Left ventricle myocardium inferior (tissue), 1 donor: ENCODE measurements at places on chromosomes 7 and 10.

DNA sequence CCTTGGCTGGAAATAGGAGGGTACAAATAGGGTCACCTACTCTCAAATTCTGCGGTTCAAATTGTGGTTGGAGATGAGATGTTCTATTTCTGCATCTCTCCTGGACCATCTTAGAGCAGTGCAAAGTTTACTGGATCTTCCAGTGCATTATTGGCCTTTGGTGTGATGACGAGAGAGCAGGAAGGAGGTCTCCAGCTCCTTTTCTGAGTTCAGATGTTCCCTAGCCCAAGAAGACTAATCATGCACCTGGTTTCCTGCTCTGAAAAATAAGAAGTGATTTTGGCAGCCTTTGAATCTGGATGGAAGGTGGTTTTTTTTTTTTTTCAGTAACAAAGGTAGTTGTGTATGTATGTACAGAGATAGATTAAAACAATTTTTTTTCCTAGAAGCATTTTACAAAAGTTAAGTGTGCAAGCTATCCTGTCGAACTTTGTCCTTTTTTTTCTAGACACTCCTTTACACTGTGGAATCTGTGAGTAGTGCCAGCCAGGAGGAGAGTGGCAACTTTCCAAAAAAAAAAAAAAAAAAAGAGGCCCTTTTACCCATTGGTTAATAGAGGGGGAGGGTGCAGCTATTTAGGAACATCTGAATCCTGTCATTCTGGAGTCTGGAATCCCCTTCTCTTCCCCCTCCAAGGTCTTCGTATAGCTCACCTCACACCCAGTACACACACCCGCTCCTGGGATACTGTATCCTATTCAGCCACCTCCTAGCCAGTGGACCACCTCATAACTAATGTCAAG, 26.3 kb downstream of the PAPSS2 start:
- no peak for DNase-seq

- DNase-seq = no peak
Measured at GRCh38 chr7:64881461-64882287, 21.4 kb upstream of the ZNF273 start.

- DNase-seq = no peak
Measured at GRCh38 chr10:3056280-3057037, 10.9 kb upstream of the PFKP start.

GRCh38 chr10:57919864-57920263, 347.8 kb downstream of the IPMK start:
- DNase-seq = no peak

GRCh38 chr10:115422624-115423023, 329.5 kb downstream of the ATRNL1 start:
- no peak for DNase-seq

DNA sequence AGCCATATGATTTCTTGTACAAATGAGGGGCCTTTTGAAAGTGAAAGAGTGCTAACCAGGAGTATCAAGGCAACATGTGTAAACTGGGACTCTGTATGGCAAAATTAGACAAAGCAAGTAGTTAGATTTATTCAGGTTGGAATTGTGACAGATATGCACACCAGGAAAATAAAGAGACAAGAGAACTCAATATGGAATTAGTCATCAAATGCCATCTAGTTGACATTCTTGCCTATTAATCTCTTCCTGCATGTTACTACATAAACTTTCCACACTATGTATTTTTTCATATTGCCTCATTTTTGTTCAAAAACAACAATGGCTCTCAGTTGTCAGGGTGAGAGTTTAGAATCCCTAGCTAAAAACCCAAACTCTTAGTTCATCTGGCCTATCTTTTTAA, 799.0 kb downstream of the NRG3 start:
- no peak for DNase-seq

GRCh38 chr7:158454631-158455030, 133.0 kb downstream of the PTPRN2 start:
- no peak for DNase-seq

DNA sequence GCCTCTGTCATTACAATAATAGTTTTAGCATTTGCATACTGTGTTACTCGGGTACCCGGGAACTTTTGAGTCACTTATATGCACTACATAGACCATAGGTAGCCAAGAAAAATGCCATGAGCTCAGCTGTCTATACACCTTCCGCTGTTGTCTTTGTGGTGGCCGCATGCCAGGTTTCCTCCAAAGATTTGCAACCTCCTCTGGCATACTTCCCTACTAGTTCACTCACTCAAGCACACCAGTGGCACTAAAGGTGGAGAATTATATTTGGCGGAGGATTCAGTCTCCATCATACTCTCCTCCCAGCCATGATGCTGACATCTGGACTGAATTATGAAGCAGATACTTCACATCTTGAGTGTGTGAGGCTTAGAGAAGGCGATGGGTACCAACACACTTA, 35.6 kb upstream of the GRB10 start:
- no peak for DNase-seq

GRCh38 chr10:24930427-24930826, 22.0 kb downstream of the PRTFDC1 start:
- no peak for DNase-seq

DNA sequence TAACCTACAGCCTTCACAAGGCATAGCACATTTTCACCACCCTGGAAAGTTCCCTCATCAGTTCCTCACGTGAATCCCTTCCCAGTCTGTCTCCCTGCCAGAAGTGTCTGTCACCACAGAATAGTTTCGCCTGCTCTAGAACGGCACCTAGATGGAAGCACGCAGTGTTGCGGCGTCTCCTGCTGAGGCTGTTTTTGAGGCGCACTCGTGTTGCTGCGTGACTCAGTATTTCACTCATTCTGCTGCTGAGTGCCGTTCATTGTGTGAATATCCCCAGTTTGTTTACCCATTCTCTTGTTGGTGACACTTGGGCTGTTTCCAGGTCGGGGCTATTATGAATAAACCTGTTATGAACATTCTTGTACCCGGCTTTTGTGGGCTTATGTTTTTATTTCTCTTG, 12.8 kb downstream of the NOS3 start:
- no peak for DNase-seq

- DNase-seq = no peak
Measured at GRCh38 chr10:75011221-75011620, 100.2 kb upstream of the SAMD8 start.

DNA sequence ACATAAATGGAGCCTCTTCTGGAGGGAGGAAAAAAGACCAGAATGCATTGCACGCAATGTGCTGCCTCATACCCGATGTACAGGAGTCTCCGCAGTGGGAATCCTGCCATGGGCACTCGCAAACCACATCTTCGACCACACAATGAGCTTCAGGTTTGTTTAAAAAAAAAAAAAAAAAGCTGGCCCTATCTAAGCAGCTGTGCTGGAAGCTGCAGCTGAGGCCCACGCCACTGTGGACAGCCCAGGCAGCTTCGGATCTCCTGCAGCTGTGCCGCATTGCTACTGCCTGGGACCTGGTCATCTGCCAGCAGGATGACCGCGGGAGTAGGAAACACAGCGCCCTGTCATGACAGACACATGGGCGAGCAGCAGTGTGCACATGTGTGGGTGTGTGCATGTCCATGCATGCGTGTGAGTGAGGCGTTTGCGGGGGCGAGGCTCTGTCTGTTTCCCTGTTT, 26.0 kb downstream of the EN2 start:
- DNase-seq = peak; percentile 35

- no peak for DNase-seq
Measured at GRCh38 chr7:133065301-133065700, 16.6 kb downstream of the CHCHD3 start.

GRCh38 chr10:51911723-51912122, 212.3 kb upstream of the CSTF2T start:
- DNase-seq = no peak

DNA sequence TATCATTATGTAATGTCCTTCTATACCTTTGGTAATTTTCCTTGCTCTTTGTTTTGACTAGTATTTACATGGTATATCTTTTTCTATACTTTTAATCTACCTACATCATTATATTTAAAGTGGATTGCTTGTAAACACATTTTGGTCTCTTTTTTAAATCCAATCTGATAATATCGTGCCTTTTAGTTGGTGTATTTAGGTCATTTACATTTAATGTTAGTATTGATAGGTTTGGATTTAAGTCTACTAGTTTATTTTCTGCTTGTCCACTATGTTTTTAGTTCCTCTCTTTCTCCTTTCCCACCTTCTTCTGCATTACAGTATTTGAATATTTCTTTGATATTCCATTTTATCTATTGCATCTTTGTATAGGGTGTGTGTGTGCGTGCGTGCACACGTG, 95.4 kb downstream of the HIBADH start:
- no peak for DNase-seq

DNA sequence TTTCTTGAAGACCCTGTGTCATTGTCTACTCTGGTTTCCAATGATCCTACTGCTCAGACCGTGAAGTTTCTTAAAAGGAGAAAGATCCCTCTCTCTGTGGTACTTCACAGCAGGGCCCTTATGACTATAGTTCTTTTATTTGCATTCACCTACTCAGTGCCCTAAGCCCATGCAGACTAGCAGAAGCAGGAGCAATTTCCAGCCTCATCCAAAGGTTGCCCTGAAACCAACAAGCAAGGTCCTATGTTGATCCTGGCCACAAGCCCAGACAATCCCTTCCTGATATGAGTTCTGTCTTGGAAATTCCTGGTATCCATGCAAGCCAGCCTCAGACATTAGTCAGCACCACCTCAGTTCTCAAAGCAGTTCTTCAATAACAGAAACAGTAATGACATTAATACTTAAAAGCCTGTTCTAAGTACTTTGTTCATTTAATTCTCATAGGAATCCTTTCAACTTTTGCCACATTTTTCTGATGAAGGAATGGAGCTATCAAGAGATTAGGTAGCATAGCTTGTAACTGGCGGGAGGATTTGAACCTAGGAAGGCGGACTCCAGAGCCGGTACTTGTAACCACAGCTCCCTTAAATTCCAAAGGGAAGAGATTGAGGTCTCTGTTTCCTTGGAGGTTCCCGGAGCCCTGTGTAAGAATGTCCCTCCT, 58.1 kb upstream of the ST8SIA6 start:
- DNase-seq = peak; percentile 17

- peak; percentile 47 for DNase-seq
Measured at GRCh38 chr10:69348816-69349541, 67.7 kb downstream of the TACR2 start.

GRCh38 chr7:68399991-68400590, 1198.2 kb upstream of the AUTS2 start:
- DNase-seq = no peak

GRCh38 chr7:5636914-5637313, 144.5 kb downstream of the RNF216 start:
- peak; percentile 60 for DNase-seq

DNA sequence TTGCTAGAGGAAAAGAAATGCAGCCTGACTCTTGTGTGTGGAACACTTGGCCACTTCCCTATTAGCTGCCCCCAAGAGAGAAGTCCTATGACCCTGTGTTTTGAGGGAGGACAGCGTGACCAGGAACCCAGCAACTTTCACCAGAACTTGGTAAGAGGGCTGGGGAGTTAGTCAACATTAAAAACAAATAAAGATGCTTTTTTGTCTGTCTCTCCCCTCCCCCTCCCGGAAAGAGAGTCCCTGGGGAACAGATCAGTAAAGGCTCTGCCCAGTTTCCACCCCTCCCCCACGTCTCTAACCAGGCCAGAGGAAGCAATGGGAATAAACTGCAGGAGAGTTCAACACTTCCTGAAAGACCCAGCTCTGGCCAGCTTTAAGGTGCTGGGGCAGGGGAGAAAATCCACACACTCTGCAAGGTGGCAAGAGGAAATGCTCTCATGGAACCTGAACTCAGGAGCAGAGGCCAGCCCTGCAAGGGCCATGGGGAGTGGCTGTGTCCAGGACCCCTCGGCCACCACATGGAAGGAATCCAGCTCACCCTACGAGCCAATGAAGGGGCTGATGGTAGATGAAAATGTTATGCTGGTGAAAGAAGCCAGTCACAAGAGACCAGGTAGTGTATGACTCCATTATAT, 21.5 kb downstream of the SH3PXD2A start:
- DNase-seq = peak; percentile 67

DNA sequence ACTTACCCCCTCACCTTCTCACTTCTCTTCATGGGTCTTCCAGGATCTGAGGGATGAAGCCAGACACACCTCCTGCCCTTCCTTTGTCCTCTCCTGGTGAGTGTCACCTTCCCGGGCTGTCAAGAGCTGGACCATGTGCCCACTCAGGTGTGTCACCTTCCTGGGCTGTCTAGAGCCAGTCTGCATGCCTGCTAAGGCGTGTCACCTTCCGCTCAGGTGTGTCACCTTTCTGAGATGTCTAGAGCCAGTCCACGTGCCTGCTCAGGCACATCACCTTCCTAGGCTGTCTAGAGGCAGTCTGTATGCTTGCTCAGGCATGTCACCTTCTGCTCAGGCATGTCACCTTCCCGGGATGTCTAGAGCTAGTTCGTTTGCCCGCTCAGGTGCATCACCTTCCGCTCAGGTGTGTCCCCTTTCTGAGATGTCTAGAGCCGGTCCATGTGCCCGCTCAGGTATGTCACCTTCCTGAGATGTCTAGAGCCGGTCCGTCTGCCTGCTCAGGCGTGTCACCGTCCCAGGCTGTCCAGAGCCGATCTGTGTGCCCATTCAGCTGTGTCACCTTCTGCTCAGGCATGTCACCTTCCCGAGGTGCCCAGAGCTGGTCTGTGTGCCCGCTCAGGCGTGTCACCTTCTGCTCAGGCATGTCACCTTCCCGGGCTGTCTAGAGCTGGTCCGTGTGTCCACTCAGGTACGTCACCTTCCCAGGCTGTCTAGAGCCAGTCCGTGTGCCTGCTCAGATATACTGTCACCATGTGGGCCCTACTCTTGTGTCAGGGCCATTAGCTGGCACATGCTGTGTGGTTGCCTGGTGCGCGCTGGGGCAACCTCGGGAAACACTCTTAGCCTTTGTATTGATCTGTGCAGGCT, 245.3 kb downstream of the EBF3 start:
- DNase-seq = no peak

- DNase-seq = peak; percentile 57
Measured at GRCh38 chr10:69123306-69123746, 652 bp upstream of the VPS26A start.

DNA sequence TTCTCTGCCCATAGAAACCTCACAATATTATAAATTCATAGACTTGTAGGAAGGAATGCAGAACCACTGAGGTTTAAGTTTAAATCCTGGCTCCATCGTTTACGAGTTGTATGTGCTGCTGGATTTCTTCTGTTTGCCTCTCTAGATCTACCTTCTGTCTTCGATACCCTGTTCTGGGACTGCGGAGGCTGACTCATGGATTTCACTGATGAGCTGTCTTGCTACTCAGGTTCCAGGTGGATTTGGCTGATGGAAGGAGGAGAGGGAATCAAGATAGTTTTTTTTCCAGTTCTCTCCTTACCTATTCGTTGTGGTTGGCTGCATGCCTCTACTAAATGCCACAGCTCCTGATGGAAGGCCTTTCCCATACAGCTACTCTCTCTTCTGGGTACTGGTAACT, 375.8 kb downstream of the REEP3 start:
- no peak for DNase-seq

GRCh38 chr10:43945094-43945730, 296.5 kb upstream of the ZNF32 start:
- no peak for DNase-seq

- DNase-seq = no peak
Measured at GRCh38 chr7:45566386-45566785, 7.8 kb upstream of the ADCY1 start.

DNA sequence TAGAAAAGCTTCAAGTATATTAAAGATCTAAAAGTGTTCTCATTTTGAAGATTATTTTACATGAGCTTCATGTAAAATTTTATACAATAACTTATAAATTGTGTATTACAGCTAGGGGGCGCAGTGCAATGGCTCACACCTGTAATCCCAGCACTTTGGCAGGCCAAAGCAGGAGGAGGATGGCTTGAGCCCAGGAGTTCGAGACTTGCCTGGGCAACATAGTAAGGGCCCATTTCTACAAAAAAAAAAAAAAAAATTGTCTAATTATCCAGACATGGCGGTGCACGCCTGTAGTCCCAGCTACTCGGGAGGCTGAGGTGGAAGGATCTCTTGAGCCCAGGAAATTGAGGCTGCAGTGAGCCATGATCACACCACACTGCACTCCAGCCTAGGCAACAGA, 16.6 kb downstream of the ACBD5 start:
- DNase-seq = no peak
